Right ventricle myocardium superior (tissue), 1 donor: ENCODE measurements at places on chromosomes 5 and 9. TPM values are rescaled to one million over a fixed set of nuclear protein-coding genes. Genes with fewer than 3 reads are reported as not detected.

DNA sequence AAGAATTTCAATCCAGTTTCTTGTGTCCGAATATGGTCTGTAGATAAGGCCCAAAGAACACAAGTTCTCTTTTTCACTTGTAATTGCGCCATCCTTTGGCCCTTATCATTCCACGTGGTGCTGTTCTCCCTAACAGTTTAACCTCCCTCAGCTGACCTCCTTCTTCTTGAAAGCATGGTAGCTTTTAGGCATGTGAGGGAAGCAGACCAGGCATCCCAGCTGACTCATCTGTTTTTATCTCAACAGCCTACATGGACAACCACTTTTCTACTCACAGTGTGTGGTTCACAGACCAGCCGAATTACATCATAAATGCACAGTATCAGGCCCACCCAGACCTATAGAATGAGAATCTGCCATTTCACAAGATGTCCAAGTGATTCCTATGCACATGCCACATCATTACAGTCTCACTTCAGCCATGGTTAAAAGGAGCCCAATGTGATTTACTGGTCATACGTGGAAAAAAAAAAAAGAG lies 26.9 kb upstream of the PLIN2 start:
- DNase-seq = no peak

GRCh38 chr5:6787941-6788340 lies 74.7 kb downstream of the TENT4A start:
- DNase-seq = no peak

DNA sequence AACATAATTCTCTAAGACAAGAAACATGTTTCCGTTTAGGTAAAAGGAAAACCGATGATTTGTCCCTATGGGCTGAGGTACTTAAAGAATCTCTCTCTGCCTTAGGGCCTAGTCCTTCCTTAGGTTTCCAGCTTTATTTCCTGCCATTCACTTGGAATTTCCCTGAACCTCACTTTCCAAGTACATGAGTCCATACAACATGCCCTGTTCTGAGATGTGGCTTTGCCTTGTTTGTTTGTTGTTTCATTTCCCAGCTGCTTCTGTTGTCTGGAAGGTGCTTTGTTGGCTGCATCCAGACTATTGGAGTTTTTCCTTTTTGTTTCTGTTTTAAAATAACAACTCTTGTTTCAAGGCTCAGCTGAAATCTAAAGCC lies 95.2 kb downstream of the ALDH1A1 start:
- DNase-seq = no peak

GRCh38 chr5:132526290-132526973 lies 16.9 kb downstream of the IL5 start:
- DNase-seq = no peak

- DNase-seq = no peak
Measured at GRCh38 chr9:122526602-122527001, 491 bp downstream of the OR1N1 start.

- DNase-seq = no peak
Measured at GRCh38 chr5:144114571-144114970, 55.9 kb downstream of the YIPF5 start.

DNA sequence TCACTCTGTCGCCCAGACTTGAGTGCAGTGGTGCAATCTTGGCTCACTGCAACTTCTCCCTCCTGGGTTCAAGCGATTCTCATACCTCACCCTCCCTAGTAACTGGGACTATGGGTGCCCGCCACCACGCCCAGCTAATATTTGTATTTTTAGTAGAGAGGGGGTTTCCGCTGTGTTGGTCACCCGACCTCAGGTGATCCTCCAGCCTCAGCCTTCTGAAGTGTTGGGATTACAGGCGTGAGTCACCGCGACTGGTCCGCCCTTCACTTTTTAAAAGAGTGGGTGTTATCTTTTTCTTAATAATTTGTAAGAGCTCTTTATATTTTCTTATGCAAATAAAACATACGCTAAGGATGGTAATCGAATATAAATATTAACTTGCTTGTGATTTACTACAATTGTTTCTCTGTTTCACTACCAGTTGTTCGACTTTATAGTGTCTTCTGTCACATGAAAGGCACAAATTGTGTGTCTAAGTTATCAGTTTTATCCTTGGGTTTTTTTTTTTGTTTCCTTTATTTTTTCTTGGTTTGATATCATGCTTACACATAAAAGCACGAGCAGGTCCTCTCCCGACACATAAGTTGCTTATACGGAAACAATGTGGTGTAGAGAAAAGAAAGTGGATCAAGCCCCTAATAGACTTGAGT lies 1.9 kb upstream of the GPBP1 start:
- no peak for DNase-seq

Gene NRG2
- 2.1 TPM for total RNA-seq

Gene C1QTNF2
- 1.6 TPM for total RNA-seq

Gene HNRNPAB
- 83.4 TPM for total RNA-seq

Gene WNT8A
- not detected for total RNA-seq
